ENCODE measurements at places on chromosomes 4 and X. TPM values are rescaled to one million over a fixed set of nuclear protein-coding genes. Genes with fewer than 3 reads are reported as not detected.

GRCh38 chr4:112952313-112952700, 97.1 kb upstream of the ANK2 start:
- no peak for DNase-seq

GRCh38 chrX:71440401-71440800, 74.2 kb downstream of the TAF1 start:
- DNase-seq = no peak

- no peak for DNase-seq
These were observed 27.6 kb upstream of the CFAP299 start for GRCh38 chr4:80307774-80308465.

DNA sequence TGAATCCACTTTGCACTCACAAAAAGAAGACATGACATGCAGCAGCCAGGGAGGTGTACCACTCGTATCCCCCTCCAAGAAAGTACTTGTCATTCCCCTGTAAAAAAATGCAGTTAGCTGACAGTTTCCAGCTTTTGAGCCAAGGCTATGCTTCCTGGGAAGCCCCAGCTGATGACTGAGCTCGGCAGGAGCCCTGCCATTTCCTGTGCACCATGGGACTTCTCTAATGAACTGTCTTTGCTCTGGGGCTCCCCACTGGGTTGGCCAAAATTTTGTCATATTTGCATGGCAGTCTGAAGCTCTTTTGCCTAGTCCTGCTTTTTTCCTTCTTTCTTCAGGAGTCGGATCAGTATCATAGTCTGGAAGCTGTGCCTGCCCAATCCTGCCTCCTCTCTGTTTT, 104.5 kb upstream of the MAOA start:
- no peak for DNase-seq

DNA sequence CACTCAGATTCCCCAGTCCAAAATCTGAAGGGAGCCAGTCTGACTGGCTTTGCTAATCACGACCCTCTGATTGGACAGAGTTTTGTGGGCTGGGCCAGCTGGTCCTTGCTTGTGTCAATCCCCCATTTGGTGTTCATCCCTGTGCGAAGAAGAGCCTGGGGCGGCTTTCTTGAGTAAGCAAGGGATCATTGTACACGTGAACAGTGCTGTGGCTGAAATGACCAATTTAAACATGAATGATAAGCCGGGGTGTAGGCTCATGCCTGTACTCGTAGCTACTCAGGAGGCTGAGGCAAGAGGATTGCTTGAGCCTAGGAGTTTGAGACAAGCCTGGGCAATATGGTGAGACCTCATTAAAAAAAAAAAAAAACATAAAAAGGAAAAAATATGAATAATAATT, 379.1 kb downstream of the RAPGEF2 start:
- no peak for DNase-seq

DNA sequence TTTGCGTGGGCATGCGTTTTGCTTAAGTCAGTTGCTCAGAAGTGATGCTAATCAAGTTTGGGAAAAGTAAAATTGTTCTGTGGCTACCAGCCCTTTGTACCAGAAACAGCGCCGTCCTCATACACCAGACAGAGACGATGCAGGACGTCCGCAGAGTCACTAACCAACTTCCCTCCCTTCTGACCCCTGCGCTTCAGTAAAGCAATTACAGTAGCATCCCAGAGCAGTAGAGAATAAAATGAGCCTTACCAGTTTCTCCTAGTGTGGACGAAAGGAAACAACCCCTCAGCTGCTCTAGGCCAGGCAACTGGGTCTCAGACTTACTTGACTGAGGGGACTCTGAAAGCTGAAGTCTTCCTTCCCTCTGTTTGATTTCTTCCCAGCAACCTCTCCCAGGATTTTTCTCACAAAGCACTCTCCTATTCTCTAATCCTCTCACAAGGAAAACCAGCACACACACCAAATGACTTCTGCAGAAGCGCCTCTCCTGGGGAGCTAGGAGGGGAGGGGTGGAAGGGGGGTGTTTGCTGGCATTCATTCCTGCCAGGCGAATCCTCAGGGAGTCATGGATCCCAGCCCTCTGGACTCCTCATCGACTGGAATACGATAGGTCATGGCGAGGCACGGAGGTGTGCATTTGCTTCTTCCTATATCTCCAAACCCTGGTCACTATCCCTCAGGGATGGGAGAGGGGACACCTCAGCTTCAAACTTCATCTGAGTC, 56.0 kb upstream of the MID1 start:
- DNase-seq = no peak

DNA sequence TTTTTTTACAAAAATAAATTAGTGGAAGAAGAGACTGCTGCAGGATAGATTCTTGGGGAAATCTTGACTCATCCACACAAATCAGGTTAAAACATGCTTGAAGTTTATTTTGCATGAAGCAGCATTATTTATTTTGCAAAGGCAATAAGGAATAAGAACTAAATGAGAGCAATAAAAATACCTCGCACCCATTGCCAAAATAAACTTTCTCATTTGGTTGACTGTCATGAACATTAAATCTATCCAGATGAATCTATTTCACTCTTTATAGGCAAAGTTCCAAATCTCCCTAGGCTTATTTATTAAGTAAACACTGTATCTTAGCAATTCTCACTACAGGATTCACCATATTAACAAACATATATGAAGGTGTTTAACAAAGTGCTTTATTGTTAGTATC, 58.9 kb downstream of the HOPX start:
- DNase-seq = no peak

- DNase-seq = no peak
These were observed at the start of gene GPR82 for GRCh38 chrX:41723826-41724225. Gene GPR82, plus strand, starts transcription at chrX:41724181. Its CDS starts 2,846 bp downstream, at chrX:41727027.

GRCh38 chr4:147220833-147221232, 260.1 kb upstream of the EDNRA start:
- DNase-seq = no peak

DNA sequence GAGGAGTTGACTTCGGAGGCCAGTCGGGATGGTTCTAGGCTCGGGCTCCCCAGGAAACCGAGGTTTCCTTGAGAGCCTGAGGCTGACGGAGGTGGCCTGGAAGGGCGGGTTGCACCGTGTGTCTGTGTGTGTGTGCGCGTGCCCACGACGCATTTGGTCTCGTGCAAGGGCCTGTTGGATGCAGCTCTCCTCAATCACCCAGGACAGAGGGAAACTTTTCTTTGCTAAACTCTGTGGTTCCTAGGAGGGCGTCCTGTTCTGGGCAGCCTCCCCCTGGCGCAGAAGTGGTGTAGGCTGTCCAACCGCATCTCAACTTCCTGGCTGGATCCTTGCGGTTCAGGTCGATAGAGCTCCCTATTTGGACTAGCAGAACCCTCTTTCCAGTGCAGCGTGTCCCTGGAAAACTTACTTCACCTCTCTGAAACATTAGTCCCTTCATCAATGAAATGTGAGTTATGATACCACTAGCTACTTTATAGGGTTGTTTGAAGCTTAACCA, 973 bp downstream of the STK32B start:
- DNase-seq = no peak

DNA sequence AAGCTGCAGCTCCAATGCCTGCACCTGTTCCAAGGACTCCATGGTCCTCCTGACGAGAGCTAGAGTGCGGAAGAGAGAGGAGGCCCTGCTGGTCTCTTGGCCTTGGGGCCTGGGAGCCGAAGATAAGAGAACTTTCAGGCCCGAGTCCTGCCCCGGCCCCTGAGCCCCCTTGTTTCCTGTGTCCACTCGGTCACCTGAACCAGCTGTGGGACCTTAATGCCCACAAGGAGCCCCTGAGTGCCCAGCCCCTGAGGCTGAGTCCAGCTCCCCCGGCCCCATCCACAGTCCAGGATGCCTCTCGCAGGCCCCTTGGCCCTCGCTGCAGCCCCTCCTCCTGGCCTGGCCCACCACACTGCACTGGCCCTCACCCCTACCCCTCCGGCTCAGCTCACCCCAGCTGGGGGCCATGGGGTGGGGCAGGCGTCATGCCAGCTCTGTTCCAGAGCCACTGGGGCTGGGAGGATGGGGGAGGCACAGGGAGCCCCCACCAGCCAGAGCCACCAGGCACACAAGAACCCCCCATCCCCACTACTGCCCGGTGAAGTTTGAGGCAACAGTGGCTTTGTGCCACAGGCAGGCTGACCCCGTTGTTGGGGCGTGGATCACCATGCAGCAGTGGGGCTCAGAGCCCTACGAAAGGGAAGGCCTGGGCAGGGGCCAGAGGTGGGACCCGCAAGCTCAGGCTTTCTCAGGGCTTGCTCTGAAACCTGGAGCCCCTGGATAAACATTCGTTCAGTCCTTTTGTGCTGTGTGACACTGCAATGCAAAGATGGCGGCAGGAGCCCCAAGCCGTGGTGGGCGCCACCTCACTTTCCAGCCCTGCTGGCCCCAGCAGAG, 14.1 kb downstream of the NAT8L start:
- DNase-seq = no peak

DNA sequence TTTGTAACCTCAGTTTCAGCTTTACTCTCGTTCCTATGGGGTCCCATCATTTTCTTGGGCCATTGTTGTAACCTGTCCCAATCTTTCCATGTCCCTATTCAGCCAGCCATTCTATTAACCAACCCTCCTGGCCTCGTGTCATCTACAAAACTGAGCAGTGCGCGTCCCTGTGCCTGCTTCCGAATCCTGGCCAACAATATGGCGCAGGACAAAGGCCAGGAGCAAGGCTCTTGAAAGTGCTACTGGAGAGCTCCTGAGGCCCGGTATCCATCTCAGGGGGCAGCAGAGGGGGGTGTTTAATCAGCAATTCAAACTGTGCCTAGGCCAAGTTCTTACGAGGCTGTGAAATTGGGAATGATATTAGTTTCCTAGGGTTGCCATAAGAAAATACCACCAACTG, 41.2 kb upstream of the APLN start:
- no peak for DNase-seq

- peak; percentile 50 for DNase-seq
These were observed 10.2 kb upstream of the N4BP2 start for GRCh38 chr4:40046311-40046980.

- no peak for DNase-seq
These were observed 29.6 kb downstream of the PDK3 start for GRCh38 chrX:24494647-24495075.

- no peak for DNase-seq
These were observed 77.8 kb upstream of the SH3RF1 start for GRCh38 chr4:169348541-169348940.

- DNase-seq = no peak
These were observed 44.0 kb upstream of the SCD5 start for GRCh38 chr4:82842593-82842992.

DNA sequence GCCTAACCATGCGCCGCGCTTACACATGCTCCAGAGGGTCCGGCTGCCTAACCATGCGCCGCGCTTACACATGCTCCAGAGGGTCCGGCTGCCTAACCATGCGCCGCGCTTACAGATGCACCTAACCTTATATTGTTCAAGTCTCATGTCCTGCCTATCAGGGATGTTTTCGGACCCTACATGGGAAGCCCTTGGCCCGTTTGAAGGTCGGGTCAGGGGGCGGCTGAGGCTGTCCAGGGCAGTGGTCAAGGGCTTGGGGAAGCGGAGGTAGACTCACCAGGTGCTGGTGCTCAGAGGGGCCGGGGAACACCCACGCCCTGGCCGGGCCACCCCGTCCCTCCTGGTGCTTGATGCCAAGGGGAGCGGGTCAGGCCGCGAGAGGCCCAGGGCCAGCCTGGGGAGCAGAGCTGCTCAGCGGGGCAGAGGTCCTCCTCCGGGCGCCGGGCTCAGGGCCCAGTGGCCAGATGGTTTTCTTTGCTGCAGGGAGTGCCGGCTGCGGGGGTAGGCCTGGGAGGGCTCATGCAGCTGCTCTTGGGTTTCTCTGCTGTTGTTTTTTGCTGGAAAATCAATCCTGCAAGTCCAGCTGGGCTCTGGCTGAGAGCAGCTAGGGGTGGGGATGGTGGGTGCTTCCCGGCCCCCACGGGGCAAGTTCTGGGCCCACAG, 35.4 kb upstream of the SPON2 start:
- peak; percentile 84 for DNase-seq

- DNase-seq = no peak
These were observed 103.7 kb upstream of the ADRA2C start for GRCh38 chr4:3662516-3662915.

DNA sequence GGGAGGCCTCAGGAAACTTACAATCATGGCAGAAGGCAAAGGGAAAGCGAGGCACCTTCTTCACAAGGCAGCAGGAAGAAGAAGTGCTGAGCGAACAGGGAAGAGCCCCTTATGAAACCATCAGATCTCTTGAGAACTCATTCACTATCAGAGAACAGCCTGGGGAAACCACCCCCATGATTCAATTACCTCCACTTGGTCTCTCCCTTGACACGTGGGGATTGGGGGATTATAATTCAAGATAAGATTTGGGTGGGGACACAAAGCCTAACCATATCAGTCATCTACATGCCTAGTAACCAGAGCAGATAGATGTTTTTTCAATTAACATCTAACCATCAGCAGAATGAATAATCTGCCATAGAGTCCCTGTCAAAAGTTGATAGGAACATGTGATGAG, 30.4 kb downstream of the FAM13A start:
- no peak for DNase-seq

DNA sequence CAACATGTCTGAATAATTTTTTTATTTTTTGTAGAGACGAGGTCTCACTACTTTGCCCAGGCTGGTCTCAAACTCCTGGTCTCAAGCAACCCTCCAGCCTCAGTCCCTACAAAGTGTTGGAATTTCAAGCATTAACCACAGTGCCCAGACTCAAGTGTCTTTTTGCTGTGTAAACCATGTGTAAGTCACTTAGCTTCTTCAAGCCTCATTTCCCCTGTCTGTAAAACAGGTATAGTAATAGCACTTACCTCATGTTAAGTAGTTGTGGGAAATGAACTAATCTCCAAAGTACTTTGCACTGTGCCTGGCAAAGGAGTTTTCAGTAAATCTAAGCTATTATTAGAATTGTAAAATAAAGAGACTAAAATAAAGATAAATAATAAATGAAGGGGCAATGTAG, 35.7 kb downstream of the STBD1 start:
- DNase-seq = no peak

- no peak for DNase-seq
These were observed 52.8 kb downstream of the REPS2 start for GRCh38 chrX:16999275-16999674.

VSIG4 gene
- total RNA-seq = 131 TPM

FGF13 gene
- total RNA-seq = 3.6 TPM

MAGEC2 gene
- not detected for total RNA-seq

MSX1 gene
- total RNA-seq = 2.0 TPM

SPATA18 gene
- total RNA-seq = 23.7 TPM

DGKK gene
- total RNA-seq = not detected

TET2 gene
- 19.1 TPM for total RNA-seq

JCHAIN gene
- 92.6 TPM for total RNA-seq

SLC25A31 gene
- not detected for total RNA-seq

SORBS2 gene
- total RNA-seq = 36.5 TPM

CASP3 gene
- 19.1 TPM for total RNA-seq

MAGEA8 gene
- not detected for total RNA-seq

KLKB1 gene
- 0.15 TPM for total RNA-seq

SASH3 gene
- total RNA-seq = 62.9 TPM
